ENCODE measurements at places on chromosomes 1 and 21.

- no peak for DNase-seq
These were observed 109.9 kb downstream of the SPAG17 start for GRCh38 chr1:118075116-118075515.

DNA sequence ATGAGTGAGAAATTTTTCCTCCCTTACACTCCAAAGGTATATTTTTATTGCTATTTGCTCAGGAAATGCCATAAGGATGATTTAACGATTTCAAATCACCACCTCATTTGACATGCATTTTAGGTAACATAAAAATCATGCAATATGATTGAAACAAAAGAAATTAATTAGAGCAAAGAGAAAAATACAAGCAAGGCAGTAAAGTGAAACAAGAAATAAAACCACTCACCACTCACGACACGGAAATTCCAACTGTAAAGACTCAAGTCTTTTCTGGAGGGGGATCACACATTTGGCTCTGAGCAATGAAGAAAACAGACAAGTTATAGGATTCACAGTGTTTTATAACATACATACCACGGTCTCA lies 86.8 kb upstream of the ARHGAP29 start:
- no peak for DNase-seq

DNA sequence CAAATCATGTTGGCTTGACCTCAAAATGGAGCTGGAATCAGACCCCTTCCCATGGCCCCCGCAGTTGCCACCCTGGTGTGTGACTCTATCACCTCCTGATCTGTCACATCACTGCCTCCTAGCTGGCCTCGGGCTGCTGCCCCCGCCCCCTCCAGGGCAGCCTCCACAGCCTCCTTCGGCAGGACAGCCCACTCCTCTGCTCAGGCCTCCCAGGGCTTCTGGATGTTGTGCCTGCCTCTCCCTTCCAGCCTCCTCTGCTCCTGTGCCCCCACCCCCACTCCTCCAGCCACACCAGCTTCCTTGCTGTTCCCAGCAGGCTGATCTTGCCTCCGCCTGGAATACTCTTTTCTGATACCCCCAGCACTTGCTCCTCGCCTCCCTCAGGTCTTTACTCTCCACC lies 134.4 kb upstream of the EDN2 start:
- no peak for DNase-seq

GRCh38 chr1:156431769-156432668 lies 63.0 kb downstream of the RHBG start:
- DNase-seq, result no peak

DNA sequence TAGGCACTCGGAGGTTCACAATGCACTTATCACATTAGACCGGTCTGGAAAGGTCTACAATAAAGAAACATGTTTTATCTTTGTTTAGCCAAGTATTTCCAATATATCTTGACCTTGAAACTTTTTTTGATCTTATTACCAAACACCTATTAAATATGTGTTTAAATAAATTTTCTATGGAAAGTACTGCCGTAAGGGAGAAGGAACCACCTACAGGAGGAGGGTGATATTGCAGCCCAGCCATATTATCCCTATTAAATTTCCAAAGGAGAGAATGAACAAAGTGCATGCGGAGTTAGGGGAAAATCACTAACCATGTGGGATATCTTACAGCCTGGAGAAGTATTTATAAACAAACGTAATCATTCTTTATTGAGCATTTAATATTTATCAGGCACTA lies 14.5 kb downstream of the BRINP2 start:
- no peak for DNase-seq

DNA sequence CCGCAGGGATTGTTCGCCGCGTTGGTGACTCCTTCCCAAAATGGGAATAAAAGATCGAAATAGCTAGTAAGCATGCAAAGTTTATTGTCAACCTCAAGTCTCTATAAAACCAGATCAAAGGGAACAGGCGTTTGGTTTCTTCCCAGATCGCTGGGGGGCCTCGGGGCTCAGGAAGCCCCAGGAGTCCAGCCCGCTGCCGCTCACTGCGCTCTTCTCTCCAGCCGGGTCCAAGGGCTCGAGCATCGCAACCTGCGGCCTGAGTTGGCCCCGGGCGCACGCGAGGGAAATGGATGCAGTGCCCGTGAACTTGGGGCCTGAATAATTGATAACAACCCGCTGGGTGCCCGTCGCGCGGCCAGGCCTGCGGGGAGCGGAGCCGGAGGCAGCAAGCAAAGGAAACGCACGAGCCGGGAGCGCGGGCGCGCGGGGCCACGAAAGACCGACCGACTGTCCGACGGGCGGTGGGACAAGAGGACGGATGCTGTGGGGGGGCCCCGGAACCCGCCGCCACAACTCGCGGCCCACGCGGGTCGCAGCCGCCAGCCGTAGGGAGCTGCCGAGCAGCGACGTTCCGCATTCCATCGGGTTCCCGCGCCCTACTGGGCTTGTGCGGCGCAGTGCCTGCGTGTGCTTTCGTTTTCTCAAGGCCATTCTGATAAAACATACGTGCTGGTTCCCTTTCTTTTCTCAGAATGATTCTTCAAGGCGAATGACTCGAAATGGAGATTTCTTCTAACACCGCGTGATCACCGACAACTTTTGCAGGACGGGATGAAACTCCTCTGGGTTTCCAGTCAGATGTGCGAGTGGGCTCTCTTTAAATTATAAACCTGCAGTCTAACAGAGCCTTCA lies 14.0 kb upstream of the ALX3 start:
- peak; percentile 6 for DNase-seq

DNA sequence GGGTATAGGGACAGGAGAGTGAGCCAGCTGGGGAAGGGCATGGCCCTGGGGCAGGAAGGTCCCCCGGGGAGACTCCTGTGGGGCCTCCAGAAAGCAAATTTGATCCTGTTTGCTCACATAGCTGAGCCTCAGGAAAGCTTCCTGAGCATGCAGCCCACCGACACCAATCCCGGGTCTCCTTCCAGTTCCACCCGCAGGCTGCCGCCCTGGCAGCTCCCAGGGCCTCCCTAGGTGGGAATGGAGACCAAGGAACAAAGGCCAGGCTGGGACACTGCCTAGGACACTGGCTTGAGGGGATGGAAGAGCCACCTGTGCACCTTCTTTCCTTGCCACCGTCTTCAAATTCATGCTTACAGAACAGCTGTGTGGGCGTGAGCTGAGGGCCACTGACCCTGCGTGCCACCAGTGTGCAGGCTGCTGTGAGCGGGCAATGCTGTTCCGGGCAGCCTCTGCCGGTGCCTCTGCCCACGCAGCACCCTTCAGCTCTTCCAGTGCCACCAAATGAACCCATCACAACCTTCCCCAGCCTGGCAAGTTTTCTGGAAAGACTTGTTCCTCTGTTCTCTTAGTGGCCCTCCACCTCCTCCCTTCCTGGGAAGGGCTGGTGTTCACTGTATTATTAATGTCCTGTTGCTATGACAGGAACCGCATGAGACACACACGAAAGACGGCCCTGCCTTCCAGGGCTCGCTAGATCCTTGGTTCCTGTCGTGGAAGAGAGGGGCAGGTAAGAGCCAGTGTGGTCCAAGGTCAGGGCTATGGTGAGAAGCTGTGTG lies 53.6 kb downstream of the ACBD3 start:
- no peak for DNase-seq

DNA sequence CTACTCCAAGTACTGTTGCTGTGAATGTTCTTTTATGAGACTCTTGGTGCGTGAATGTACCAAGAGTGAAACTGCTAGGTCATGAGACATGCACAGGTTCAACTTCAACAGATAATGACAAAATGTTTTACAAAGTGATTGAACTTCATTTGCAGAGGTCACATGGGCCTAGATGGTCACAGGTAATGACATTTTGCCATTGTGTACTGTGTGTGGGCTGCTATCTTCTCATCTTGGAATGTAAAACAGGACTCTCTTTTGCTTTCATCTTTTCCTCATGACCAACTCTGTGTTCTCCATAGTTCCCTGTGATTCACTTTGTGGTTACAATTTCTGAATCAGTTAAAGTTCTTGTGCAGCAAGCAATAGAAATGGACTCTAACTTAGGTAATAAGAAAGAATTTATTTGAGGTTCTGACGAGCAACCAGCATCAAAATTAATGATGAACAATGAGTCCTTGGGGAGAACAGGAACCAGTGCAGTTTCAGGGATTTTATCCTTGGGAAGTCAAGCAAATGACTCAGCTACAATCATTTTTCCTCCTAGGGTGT lies 16.2 kb upstream of the TSNAX start:
- DNase-seq, result no peak

DNA sequence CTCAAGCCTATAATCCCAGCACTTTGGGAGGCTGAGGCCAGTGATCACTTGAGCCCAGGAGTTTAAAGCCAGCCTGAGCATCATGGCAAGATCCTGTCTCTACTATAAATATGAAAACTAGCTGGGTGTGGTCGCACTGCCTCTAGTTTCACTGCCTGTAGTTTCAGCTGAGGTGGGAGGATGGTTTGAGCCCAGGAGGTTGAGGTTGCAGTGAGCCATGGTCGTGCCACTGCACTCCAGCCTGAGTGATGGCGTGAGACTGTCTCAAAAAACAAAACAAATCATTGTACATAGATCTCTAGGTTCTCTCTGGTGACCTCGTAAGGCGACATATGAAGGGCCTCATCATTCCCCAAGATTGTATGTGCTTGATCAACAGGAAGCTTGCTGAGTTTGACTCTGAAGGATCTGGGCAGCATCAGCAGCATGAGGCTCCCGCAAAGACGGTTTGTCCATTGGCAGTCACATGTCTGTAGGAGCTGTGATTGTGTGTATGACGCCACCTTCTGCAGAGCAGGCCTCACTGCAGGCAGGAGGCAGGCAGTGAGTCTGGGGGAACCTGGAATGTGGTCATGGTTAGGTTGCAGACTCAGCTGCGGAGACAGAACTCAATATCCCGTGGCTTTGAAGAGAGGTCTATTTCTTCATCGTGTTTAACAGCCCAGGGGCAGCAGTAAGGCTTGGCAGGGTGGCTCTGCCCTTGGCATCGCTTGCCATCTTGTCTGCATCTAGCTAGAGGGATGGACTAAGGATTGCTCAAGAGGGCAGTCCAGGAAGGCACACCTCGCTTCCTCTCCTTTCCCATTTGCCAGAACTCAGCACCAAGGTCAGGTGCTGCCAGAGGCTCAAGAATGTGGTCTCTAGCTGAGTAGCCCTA lies 14.0 kb downstream of the ATP5PO start:
- DNase-seq, result no peak

- peak; percentile 53 for DNase-seq
These were observed at the start of gene LGALS8 for GRCh38 chr1:236523704-236524141. Gene LGALS8 (plus strand): TSS chr1:236523982. CDS start chr1:236526071, 2,089 bp downstream.

- no peak for DNase-seq
These were observed 86.4 kb downstream of the KCNK1 start for GRCh38 chr1:233700338-233700737.

DNA sequence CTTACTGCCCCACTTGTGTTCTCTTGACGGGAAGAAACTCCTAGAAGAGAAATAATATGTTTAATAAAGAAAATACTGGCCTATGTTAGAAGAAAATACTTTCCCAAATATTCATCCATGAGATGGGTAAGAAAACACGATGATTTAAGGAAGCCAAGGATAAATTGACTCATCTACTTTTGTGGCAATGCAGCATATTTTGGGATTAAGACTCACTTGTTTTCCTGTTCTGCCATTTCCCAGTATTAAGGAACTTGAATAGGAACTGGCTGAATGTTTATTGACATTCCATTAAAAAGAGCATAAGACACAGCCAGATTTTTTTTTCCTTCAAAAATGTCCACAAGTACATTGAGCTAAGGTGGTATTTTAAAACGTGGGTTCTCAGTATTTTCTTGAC lies 10.9 kb upstream of the ADAMTS5 start:
- DNase-seq, result no peak

DNA sequence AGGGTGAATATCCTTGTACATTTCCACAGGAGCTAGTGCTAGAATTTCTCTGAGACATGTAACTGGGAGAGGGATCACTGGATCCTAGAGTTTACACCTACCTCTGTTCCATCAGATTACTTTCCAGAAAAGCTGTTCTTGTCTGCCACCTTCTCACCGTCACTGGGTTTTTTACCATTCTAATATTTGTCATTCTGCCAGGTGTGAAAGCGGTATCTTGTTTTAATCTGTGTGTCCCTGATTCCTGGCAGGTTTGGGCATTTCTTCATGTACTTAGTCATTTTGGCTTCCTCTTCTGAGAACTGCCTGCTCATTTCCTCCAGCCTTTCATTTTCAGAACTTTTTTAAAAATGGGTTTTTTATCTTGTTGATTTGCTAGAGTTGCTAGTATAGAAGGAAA lies 5.1 kb downstream of the PMF1 start:
- no peak for DNase-seq

GRCh38 chr1:33364565-33364918 lies 43.6 kb upstream of the A3GALT2 start:
- no peak for DNase-seq

- DNase-seq, result no peak
These were observed 82.2 kb upstream of the SOD1 start for GRCh38 chr21:31577271-31577670.

DNA sequence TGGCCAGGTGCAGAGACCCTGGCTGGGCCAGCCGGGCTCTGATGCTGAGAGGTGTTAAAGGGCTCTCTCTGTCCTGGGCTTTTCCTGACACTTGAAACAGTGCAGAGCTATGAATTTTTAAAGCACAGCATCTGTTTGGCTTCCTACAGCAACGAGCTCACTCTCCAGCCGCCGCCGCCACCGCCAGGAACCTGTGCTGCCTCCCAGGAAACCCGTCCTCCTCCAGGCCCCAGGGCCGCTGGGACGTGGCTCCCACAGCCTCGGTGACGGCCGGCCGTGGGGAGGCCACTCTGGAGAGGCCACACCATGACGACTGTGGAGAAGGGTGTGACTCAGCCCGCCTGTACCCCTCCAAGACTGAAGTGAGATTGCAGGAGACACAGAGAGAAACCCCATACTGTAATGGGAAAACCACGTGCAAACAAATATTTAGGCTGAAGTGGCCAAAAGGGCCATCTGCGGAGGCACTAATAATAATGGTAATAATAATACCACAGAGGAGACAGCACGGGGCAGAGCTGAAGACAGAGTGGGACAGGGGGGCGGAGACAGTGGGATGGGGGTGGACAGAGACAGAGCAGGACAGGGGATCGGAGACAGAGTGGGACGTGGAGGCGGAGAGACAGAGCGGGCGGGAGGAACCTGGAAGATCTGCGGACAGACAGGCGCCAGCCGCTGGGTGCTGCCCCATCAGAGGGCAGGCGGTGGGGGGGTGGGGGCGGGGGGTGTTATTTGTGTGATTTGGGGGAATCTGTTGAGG lies 139.2 kb downstream of the CASZ1 start:
- DNase-seq, result no peak

DNA sequence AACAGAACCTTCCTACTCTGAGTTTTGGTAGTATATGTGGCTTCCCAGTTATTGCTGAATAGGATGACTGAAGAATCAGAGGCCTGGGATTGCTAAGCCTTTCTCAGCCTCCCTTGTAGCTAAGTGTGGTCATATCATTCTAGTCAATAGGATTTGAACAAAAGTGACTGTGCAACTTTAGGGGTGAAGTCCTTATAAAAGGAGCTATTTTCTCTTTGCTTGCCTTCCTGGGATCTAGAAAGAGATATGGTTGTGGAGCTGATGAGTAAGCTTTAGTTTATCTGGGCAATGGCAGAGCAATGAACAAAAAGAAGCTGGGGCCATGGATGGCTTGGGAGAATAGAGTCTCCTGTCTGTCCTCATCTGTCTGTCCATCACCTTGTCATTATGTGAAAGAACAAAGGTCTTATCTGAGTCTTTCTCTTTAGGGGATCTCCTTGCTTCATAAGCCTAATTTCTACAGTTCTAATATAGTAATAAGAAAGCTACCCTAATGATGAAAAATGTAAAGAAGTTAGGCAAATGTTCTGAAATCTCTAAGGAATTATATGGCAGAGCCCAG lies 91.5 kb downstream of the TENT5C start:
- DNase-seq, result no peak

- DNase-seq, result peak; percentile 62
These were observed 60.7 kb downstream of the MORN1 start for GRCh38 chr1:2330519-2331199.
